Pulmonary artery endothelial cell (primary cell): ENCODE measurements at places on chromosomes 7 and 10. TPM values are rescaled to one million over a fixed set of nuclear protein-coding genes. Genes with fewer than 3 reads are reported as not detected.

DNA sequence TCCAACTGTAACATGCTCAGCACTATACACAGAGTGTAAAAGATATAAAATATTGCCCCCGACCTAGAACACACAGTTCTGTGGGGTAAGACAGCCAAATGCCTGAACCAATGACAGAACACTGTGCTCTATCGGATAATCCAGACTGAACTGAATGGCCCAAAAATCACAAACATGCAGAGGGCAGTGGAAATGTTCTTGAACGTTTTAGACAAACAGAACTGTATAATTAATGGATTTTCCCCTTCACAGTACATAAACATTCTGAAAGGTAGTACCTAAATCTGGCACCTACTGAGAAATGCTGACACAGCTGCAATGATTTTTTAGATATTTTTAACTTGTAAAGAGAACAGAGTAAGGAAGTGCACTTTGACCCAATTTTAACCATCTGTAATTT, 33.4 kb downstream of the PARD3 start:
- DNase-seq = no peak

The C7orf57 gene
- under 0.01 and 0.11 TPM in 2 replicates for total RNA-seq

The OR2A12 gene
- total RNA-seq = not detected in 2 replicates

GRCh38 chr7:71482284-71482683, 350.3 kb downstream of the GALNT17 start:
- no peak for DNase-seq

GRCh38 chr7:96235281-96235680, 86.6 kb downstream of the SLC25A13 start:
- no peak for DNase-seq

- DNase-seq = no peak
Measured at GRCh38 chr10:76632767-76633051, 1004.9 kb downstream of the KCNMA1 start.
